ENCODE measurements at places on chromosomes 3 and 15. TPM values are rescaled to one million over a fixed set of nuclear protein-coding genes. Genes with fewer than 3 reads are reported as not detected.

IQCF5 gene
- total RNA-seq, result not detected

KLHL25 gene
- total RNA-seq, result 3.0 TPM

UROC1 gene
- total RNA-seq, result not detected

ECE2 gene
- not detected for total RNA-seq

RETNLB gene
- total RNA-seq, result not detected

DISP2 gene
- total RNA-seq, result 0.30 TPM

HIGD2B gene
- not detected for total RNA-seq

MOBP gene
- not detected for total RNA-seq

CCDC50 gene
- 69.6 TPM for total RNA-seq

GPR87 gene
- total RNA-seq, result 0.17 TPM

NECTIN3 gene
- 34.6 TPM for total RNA-seq

TMC3 gene
- not detected for total RNA-seq

RPL29 gene
- 2,542 TPM for total RNA-seq

P2RY14 gene
- total RNA-seq, result not detected

TAGLN3 gene
- total RNA-seq, result 1.0 TPM

TIMP4 gene
- total RNA-seq, result 11.3 TPM

GOLGA8Q gene
- total RNA-seq, result not detected

DUOX2 gene
- not detected for total RNA-seq

MINAR1 gene
- total RNA-seq, result 1.0 TPM

EFHB gene
- total RNA-seq, result not detected

PLA1A gene
- total RNA-seq, result not detected

CDHR4 gene
- not detected for total RNA-seq

P2RY13 gene
- not detected for total RNA-seq

LNP1 gene
- total RNA-seq, result 3.2 TPM

RTP3 gene
- not detected for total RNA-seq

GRAMD2A gene
- total RNA-seq, result 1.5 TPM

ZNF148 gene
- 12.6 TPM for total RNA-seq

CPNE9 gene
- under 0.01 TPM for total RNA-seq

FBXW12 gene
- not detected for total RNA-seq

C3orf62 gene
- total RNA-seq, result 0.74 TPM

CHRM5 gene
- not detected for total RNA-seq

SAXO2 gene
- total RNA-seq, result 0.50 TPM

VWA5B2 gene
- not detected for total RNA-seq

SPSB4 gene
- total RNA-seq, result not detected

AGBL1 gene
- not detected for total RNA-seq
